ENCODE measurements at places on chromosomes 5 and 9. TPM values are rescaled to one million over a fixed set of nuclear protein-coding genes. Genes with fewer than 3 reads are reported as not detected.

GRCh38 chr5:6464441-6464840 lies 15.8 kb downstream of the UBE2QL1 start:
- no peak for DNase-seq

DNA sequence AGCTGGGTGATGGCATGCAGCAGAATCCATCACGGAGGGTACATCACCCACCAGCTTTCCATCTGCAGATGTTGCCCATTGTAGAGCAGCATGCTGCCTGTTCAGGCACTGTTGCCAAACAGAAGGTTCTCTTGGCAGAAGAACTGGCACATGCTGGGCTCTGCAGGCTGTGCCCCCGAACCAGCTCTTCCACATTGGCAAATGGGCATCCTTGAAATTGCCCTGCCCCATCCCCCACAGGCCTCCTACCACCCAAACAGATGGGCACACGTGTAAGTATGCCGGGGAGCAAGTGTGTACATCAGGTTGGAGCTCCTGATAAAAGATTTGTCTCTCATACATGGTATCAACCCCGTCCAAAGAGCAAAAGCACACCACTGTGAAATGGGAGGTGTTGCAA lies 220.3 kb upstream of the TAS2R1 start:
- DNase-seq = no peak

DNA sequence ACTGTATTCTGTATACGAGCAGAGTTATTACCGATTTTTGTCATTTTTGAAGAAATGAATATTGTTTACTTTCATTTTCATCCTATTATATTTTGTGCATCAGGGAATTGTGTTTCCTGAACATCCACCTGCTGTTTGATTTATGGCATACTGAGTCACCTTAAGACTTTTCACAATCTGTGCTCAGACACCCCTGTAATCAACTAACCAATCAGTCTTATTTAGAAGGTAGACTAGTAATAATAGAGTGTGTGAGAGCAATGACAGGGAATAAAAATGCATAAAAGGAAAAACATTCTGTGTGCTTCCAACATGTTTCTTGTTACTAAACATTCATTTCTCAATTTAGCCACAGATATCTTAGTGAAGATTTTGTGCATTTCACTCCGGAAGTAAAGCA lies 1413.6 kb upstream of the ACO1 start:
- DNase-seq = no peak

DNA sequence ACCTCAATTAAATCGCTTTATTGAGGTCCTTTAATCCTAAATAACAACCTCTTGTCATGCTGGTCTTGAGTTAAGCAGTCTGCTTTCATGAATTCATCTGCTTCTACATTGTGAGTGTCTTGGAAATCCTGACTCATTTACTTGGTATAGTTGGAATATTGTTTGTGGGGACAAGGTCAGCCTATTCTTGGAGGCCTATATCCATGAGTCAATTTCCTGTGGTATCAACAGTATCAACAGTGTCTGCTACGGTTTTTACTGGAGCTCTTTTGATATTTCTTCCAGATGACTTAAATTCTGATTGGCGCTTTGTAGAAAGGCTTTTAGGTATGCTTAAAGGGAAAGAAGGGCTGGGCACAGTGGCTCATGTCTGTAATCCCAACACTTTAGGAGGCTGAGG lies 71.2 kb upstream of the PARP8 start:
- no peak for DNase-seq

- no peak for DNase-seq
Measured at GRCh38 chr5:82676661-82677060, 398.5 kb upstream of the RPS23 start.

- DNase-seq = no peak
Measured at GRCh38 chr5:148791334-148791667, 35.1 kb upstream of the ADRB2 start.

Gene SPINK6
- total RNA-seq = not detected

Gene TJP2
- 68.5 TPM for total RNA-seq

All from ovary (tissue), 10 donors.